ENCODE measurements at places on chromosomes 1 and 21.

DNA sequence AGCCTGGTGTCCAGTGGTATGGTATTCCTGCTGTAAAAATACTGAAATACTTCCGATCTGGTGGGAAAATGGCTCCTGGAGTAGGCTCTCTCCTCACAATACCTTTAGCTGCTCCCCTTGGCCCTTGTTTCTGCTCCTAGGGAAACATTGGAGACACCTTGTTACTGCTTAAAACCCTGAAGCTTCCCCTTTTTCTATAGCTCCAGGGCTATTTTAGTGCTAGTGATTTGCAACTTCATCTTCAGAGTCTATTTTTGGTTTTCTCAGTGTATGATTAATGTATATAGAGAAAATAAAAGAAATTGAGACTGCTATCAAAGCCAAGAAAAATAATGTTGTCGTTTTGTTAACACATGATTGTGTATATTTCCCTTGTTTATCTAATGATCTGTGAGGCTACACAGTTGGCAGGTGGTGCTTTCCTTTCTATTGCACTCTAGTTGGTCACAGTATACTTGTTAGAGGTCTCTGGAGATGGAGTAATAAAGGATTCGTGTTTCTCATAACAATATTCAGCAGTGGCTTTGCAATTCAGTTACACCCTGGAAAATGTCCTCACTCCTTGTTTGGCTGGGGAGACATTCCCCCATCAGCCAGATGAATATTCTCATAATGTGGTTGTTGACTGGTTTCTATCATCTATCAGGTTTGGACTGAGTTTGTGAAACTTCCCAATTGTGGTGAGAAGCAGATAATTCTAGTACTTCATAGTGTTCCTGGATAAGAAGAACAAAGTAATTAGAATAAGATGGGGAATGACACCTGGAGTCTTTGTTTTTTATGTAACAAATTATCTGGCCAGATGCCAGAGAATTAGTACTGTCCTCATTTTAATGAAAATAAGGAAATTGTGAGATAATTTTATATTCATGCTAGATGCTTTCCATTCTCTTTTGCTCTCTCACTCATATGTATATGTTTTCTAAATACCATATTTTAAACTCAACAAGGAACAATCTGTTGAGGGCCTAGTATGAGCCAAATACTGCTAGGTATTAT, 44.8 kb upstream of the CACYBP start:
- no peak for DNase-seq

DNA sequence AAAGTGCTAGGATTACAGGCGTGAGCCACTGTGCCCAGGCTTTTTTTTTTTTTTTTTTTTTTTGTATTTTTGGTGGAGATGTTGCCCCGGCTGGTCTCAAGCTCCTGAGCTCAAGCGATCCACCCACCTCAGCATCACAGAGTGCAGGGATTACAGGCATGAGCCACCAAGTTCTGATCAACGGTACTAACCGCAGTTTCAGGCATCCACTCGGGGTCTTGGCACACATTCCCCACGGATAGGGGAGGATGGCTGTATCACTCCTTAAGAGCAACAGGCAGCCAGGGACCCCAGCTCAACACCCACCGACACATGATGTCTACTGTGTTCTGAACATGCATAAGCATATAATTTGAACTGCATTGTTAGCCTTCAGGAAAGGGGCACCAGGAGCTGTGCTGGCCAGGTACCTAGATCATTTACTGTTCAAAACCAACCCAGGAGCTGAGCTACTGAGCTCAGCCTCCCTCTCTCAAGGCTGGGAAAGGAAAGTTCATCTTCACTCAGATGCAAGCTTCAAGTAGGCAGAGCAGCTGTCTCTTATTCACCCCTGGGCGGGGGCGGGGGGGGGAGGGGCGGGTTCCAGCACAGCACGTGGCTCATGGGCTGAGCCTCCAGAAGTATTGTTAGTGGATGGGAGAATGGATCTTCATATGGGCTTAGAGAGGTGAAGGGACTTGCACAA, 24.7 kb downstream of the CAPZB start:
- no peak for DNase-seq

- no peak for DNase-seq
Observed at GRCh38 chr1:46404482-46405196, 10.5 kb downstream of the FAAH start.

DNA sequence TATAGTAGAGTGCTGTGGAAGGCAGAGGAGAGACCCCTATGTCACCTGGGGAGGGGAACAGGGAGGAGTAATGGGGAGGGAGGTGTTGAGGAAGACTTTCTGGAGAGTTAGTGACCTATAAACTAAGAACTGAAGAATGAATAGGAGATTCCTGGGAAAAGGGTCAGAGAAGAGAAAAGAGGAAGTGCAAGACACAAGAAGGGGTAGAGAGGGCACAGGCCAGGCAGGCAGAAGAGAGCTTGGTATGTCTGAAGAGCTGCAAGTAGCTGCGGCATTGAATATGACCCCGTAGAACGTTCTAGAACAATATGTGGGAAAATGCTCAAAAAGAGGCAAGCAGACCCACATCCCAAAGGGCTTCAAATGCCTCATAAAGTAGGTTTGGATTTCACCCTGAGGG, 361.2 kb downstream of the PRDM2 start:
- no peak for DNase-seq

GRCh38 chr1:202343652-202344349, 2.1 kb upstream of the UBE2T start:
- DNase-seq: no peak

- no peak for DNase-seq
Observed at GRCh38 chr1:180988253-180988752, 34.4 kb downstream of the STX6 start.
